ENCODE measurements at places on chromosomes 12 and 14.
A peak's percentile ranks its signal among the peaks of the same experiment; 100 is the strongest.

DNA sequence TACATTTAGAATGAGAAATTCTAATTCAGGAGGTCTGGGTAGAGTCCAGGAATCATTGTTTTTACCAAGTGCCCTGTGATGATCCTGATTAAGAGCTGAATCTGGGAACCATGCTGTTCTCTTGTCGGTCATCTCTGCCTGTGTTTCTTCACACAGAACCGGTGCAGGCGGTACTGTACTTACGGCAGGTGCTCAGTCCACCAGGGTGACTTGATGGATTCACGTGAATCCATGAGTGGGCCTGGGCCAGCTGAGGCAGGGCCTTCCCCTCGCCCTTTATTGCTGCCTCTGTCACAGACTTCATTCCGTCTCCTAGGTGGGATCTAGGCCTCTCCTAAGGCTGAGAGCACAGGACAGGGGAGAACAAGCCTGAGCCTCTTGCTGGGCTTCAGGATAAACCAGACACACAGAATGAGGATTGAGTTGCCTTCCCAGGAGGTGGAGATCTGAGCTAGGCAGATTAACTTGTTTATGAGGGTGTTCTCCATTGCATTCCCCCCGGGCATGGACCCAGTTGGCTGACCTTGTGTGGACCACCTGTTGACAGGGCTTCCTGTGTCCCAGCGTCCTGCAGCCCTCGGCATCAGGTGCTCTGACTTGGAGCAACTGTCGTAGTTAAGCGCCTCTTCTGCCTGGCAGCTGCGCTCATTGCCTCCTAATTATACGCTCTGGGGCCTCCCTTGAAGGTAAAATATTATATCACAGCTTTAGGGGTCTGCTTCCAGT, 42.1 kb downstream of the B4GALNT3 start:
- DNase-seq = no peak

GRCh38 chr14:98937021-98937420, 335.0 kb downstream of the BCL11B start:
- no peak for DNase-seq

- DNase-seq = no peak
Observed at GRCh38 chr12:108008163-108008905, 120.8 kb upstream of the WSCD2 start.

GRCh38 chr12:20175704-20176388, 192.5 kb upstream of the PDE3A start:
- no peak for DNase-seq

DNA sequence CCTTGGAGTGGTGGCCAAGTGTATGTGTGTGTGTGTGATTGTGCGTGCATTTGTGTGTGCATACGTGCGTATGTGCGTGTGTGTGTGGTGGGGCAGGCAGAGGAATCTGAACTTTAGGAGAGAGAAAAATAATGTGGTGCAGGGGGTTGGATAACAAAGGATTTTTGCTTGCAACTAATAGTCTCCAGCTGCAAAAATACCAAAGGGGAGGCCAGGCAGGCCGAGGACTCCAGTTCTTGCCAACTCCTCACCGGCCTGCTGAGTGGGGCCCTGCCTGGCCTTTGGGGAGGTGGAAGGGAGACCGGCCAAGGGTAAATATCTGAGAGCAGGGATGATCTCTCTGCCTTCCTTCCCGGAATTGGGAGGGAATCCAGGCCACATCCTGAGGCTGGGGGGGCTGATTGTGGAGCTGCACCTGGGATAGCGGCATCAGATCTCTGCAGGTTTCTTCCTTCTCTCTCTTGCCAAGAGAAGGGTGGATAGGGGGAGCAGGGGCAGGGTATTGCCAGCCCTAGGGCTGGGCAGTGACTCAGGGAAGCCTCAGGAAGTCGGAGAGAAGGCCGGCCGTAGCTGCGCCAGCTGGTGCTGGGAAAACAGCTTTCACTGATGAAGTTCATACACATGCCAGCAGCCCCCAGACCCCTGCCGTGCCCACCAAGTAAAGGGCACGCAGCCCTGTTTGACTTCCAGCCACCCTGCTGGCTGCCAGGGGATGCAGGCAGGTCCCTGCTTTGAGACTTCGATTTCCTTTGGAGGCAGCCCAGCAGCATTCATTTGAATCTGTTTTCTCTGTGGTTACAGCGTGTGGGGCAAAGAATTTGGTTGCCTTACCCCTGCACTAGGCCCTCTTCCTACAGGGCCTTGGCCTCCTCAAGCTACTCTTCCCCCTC, 4.6 kb upstream of the LRP1-AS start:
- DNase-seq = peak; percentile 85

GRCh38 chr12:32437095-32437515, 37.7 kb downstream of the FGD4 start:
- peak; percentile 37 for DNase-seq

- no peak for DNase-seq
Observed at GRCh38 chr12:59085690-59086089, 165.4 kb upstream of the LRIG3 start.

DNA sequence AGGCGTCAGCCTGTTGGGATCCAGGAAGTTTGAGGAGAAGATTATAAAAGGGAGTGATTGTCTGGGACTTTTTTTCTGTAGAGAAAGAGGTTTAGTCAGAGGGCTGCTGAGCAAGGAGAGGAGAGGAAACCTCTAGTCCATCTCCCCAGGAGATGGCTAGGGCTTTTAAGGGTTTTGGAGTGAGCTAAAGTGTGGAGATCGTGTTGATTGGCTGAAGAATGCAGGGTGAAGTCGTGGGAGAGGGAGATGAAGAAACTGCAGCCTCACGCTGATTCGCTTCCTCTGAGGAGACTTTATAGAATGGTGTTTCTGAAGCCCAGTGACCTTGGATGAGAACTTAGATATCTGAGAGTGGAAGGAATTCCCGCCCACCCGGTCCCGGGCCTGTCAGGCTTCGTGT, 193.7 kb upstream of the PWP1 start:
- no peak for DNase-seq

DNA sequence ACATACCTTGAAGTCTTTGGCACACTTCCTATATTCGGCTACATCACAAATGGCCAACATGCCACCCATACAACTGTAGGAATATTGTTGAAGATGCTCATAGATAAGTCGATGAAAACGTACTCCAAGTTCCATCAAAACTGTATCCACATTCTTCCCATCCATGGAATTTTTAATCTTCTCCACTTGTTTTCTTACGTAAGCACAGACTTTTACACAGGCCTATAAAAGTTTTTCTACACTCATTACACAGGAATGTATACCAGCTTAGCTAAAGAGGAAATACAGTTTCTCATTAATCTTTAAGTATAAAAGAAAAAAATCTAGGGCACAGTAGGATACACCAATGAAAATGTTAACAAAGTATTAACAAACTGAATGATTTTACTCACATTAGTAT, 59.1 kb downstream of the EXOC5 start:
- peak; percentile 33 for DNase-seq

GRCh38 chr12:29667011-29667410, 116.7 kb downstream of the TMTC1 start:
- no peak for DNase-seq

GRCh38 chr14:32702088-32702487, 236.6 kb upstream of the NPAS3 start:
- DNase-seq = no peak

DNA sequence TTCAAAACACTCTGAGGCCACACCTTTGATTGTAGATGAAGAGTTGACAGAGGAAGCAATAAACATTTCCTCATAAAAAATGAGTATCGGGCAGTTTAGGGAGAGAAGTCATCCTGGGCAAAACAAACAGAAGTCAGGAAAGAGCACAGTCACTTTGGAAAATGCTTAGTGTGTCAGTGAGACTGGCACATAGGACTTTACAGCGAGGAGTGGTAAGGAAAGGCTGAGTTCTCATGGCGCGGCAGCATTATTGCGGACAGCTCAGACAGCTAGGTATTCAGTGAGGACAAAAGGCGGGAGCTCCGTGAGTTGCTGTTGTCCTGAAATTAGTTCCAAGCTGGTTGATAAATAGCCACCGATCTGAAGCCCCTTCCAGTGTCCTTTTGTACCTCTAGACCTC, 229.9 kb downstream of the SNAPC1 start:
- DNase-seq = no peak

GRCh38 chr12:38547586-38547985, 231.0 kb downstream of the ALG10B start:
- no peak for DNase-seq

- DNase-seq = no peak
Observed at GRCh38 chr14:95493503-95493902, 22.9 kb downstream of the SYNE3 start.

- no peak for DNase-seq
Observed at GRCh38 chr14:102330806-102331205, 11.3 kb downstream of the ZNF839 start.

DNA sequence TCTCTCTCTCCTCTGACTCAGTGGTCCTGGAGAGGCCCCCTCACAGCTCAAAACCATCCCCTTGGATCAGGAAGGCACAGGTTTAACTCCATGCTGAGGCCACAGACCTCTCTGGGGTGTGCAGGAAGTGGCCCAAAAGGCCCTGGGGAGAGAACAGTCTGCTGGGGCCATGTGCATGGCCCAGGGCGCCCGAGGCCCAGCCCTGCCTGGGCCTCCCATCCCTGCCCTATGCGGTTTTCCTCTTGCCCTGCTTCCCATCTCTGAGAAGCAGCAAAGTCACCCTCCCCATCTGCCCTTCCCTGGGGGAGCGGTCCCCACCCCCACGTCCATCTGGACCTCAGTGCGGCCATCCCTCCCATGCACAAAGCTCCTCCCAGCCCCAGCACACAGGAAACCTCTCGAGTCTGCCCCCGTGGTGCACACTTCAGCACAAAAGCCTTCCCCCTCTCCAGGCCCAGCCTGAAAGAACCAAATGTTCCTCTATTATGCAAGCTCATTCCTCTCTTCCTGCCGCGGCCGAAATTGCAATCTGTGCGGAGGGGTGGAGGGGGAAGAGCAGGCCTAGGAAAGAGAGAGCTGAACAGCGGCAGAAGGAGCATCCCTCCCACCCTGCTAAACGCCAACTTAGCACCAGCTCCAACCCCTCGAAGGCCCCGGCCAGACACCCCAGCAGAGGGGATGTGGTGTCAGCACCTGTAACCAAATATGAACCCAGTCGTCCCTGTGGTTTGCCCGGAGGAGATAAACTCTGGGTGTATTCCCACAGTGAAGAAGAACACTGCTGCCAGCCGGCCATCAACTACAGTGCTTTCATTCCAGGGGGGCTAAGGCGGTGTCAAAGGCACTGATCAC, 108.5 kb downstream of the SCARB1 start:
- DNase-seq = peak; percentile 86

DNA sequence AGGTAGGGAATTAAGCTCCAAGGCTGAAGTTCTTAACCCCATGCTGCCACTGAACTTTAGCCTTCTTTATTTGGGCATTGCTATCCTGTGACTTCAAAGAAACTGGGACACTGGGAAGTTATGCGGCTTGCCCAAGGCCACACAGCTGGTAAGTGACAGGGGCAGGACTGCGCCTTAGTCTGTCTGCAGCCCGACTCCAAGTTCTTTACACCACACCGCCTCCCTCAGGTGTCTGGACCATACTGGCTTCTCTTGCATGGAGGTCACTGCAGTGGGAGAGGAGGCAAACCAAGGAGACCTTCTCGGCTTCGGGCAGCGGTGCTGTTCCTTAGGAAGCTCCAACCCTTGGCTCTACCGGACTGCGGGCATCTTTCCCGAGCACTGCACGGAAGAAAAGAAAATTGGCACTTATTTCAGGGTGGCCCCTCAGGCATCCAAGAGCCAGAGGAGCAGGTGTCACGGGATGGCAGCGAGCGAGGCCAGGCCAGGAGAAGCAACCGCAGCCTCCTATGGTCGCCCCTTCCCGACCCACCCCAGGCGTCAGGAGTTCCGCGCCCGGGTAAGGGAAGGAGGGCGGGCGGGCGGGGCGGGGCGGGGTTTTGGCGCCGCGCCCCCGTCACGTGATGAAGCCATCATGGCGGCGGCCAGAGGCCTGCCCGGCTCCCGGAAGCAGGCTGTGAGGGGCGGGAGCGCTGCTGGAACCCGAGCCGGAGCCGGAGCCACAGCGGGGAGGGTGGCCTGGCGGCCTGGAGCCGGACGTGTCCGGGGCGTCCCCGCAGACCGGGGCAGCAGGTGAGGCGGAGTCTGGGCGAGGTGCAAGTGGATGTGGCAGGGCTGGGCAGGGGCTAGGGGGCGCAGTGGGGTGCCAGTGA, 16.4 kb upstream of the ESPL1 start:
- DNase-seq = no peak

- no peak for DNase-seq
Observed at GRCh38 chr12:93043192-93043876, 114.2 kb upstream of the EEA1 start.

- no peak for DNase-seq
Observed at GRCh38 chr12:48781750-48782456, 7.0 kb downstream of the ADCY6 start.

DNA sequence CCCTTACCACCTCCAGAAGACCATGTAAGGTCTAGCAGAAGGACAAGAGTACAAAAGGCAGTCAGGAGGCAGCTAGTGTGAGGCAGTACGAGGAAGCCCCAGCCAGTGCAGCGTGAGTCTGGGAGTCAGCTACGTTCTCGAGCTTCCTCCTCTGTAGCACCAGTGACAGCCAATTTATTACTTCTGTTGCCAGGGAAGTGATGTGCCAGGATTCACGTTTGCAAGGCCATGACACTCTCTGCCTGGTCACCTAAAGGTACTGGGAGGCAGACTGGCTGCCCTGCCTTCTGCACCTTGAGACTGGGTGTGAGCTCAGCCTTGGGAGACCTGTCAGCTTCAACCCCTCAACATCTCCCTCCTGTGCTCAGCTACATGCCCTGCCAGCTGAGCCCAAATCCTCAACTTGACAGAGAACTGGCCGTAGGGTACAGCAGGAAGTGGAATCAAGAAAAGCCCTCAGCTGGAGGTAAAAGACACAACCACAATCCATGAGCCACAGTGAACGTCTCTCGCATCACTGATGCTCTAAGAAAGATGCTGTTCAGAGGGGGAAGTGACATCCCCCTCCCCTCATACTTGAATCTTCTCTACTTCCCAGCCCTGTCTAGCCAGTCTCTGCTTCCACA, 182.5 kb upstream of the RGS6 start:
- no peak for DNase-seq

GRCh38 chr12:104964167-104964855, 6.2 kb upstream of the SLC41A2 start:
- no peak for DNase-seq

- no peak for DNase-seq
Observed at GRCh38 chr14:75299059-75299458, 20.4 kb downstream of the FOS start.

DNA sequence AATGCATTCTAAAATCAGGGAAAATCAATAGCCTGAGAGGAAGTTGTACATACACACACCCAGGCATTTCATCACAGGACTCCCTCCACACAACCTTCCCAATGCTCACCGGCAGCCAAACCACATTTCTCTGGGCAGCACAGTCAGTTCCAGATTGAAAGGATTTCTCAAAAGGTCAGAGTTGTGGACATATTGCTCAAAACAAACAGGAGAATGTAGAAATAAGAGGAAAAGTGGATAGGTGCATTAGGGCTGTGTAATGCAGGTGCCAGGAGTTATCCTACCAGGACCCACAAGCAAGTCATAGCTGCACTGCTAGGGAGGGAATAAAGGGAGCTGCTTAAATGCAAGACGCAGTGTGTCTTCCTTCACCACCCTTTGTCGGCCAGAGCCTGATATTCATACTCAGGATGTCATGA, 62.9 kb downstream of the GCH1 start:
- no peak for DNase-seq

DNA sequence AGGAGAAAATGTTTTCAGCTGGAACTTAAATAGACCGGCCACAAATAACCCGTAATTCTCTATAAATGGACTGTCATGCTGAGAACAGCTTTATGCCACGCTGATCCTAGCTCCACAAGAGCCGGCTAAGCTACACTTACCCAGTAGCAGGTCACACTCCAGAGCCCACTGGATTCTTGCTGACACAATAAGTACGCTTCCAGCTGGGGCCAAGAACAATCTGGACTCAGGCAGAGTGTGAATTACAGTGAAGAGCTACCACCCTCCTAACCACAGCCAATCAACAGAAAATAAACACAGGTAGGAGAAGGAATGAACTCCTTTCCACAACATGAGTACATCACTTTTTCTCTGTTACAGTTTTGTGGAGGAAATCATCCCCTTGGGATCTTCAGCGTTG, 531.3 kb downstream of the GALC start:
- no peak for DNase-seq

Data from fibroblast of skin of left biceps (primary cell).